ENCODE measurements at places on chromosomes 12 and 14.

DNA sequence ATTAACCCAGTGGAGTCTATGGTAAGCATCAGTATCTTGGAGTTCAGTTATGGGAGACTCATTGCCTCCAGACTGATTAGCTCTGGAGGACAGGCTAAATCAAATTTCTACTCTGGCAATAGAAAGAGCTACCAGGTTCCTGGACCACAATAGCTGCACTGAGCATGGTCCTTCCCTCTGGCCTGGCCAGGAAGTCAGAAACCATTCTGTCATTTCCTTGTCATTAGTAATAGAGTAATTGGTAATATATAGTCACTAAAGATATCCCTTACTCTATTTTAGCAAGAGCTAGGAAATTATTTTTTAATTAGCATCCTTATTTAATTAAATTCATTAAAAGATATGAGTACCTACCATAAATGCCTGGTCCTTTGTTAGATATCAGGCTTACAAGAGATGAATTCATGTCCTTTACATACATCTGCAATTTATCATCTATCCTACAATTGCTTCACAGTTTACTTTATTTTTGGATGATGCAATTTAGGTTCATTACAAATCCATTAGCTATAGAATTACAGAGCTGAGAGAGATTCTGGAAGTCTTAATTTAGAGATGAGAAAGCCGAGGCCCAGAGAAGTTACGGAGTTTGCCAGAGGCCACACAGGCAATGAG is 23.7 kb upstream of the TDRD9 start:
- DNase-seq, result no peak

DNA sequence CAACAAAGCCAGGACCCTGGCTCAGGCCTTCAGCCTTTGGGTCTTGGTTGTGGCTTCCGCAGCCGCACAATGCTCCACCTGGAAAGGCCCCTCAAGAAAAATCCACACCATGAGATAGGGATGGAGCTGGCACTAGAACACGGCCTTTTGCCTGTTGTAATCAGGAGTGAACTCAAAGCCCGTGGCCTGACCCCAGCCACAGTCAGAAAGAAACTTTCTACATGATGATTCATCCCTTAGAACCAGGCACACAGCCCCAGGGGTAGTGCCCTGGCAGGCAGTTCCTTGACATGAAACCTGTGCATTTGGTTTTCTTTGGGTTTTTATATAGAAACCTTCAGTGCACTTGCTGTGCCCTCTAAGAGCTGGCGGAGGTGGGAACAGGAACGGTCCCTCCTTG is 5.1 kb downstream of the CLMN start:
- DNase-seq, result no peak

- no peak for DNase-seq
Observed at GRCh38 chr12:4957761-4958160, 48.1 kb downstream of the KCNA1 start.

DNA sequence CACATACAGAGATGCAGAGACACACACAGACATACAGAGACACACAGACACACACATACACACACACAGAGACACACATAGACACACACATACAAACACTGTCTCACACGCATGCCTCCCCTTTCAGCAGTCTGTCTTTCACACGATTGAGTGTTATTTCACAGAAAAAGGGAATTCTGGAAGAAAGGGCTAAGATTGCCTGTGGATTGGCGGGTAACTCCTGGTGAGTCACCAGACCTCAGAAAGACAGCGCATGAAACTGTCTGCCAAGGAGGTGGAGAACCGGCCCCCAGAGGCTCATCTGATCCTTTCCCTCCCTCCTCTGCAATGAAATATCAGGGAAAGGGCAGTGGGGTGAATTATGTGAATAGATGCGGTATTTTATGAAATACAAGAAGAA is 127.2 kb upstream of the GSC start:
- no peak for DNase-seq

DNA sequence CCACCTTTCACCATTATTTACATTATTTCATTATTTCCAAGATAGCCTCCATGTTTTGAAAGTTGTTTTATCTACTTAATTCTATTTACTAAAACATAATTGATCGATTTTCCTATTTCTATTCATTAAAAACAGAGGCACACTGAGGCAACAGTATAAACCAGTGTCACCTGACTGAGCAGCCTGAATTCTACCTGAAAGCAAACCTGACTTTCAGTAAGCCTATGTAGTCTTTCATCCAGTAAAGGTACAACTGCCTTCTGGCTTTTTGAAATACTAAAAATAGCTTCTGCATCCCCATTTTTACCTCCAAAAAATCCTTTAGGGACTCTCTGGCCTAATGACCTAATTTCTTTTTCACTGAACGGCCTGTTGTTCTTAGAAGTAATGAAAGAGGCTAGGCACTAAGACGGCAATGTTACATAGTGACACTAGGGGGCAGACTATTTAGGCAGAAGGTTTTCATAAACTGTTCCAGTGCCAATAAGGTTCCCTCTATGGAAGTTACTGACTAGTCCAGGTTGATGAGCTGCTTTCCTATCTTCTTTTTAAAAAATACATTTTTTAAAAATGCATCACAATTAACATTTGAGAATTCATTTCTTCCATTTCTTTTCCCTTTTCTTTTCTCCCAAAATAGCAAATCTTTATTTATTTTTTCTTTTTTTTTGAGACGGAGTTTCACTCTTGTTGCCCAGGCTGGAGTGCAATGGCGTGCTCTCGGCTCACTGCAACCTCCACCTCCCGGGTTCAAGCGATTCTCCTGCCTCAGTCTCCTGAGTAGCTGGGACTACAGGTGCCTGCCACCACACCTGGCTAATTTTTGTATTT is 17.5 kb downstream of the ANAPC5 start:
- no peak for DNase-seq

- no peak for DNase-seq
Observed at GRCh38 chr12:116306506-116306905, 29.0 kb upstream of the MED13L start.

DNA sequence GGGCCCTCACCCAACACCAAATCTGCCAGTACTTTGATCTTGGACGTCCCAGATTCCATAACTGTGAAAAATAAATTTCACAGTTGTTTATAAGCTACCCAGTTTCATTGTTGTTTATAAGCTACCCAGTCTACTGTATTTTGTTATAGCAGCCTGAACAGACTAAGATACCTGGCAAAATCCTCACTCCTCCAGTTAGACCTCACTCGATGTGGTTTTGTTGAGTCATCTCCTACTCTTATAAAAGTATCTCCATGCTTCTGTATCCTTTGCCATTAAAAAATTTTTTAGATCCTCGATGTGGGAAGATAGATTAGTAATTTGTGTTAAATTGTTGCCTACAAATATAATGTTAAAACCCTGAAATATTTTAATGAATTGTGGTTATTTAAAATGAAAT is 16.0 kb downstream of the TXNDC16 start:
- DNase-seq, result no peak

DNA sequence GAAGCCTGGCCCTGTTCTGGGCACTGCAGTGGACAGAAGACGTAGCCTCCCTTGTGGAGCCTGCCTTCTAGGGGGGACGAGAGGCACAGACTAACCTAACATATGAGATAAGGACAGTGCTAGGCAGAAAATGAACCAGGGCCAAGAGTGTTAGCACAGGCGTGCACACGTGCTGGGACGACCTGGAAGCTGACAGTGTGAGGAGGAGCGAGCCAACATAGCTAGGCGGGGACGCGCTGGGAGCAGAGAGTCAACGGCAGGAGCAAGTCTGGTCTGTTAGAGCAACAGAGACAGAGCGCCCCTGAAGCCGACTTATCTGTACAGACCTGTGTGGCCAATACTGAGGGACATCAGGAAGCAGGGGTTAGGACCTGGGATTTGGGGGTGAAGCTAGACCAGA is 8.0 kb downstream of the PXMP2 start:
- no peak for DNase-seq

DNA sequence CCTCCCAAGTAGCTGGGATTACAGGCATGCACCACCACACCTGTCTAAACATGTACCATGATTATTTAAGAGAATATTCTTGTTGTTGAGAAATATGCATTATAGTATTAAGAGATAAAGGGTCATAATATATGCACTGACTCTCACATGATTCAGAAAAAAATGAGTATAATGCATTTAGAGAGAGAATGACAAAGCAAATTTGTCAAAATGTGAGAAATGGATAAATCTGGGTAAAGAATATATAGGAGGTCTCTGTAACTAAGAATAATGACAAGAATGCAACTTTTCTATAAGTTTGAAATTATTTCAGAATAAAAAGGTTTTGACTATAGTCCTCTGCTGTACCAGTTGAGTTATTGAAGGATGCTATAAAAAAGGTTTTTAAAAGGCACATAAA is 28.1 kb upstream of the ZNF740 start:
- no peak for DNase-seq

DNA sequence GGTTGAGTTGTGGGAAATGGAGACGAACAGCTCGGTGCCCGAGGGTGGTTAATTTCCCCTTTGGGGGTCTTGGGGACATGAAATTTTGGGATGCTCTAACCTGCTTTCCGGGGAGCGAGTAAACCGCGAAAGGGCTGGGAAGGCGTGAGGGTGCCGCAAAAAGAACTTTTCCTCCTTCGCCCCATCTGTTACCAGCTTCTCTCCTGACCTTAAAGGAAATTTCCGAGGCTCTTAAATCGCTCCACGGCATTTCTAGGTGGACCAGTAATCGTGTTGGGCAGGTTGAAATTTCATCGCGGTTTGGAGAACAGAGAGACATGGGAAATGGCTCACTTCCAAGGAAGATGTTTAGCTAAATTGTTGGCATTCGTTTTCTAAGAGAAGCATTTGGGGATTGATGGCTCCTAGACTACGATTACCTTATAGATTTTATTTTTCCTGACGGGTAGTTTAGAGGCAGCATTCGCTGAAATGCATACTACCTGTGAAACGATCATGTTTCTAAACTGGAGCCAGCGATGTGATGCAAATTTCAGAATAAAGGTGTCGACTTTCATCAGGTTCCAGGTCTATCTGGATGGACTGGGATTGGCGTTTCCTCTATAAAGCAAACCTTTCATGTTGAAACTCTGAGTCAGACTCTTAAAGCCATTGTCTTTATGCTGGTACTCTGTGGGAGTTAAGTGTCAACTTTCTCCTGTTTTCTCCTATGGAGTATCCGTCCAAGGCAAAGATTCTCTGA is 414.5 kb downstream of the PCNX1 start:
- DNase-seq, result no peak

GRCh38 chr12:102957339-102958050 is at the start of gene ASCL1:
TSS of gene ASCL1 (plus strand) at chr12:102957674. CDS start at chr12:102958245, 571 bp downstream.
- no peak for DNase-seq

DNA sequence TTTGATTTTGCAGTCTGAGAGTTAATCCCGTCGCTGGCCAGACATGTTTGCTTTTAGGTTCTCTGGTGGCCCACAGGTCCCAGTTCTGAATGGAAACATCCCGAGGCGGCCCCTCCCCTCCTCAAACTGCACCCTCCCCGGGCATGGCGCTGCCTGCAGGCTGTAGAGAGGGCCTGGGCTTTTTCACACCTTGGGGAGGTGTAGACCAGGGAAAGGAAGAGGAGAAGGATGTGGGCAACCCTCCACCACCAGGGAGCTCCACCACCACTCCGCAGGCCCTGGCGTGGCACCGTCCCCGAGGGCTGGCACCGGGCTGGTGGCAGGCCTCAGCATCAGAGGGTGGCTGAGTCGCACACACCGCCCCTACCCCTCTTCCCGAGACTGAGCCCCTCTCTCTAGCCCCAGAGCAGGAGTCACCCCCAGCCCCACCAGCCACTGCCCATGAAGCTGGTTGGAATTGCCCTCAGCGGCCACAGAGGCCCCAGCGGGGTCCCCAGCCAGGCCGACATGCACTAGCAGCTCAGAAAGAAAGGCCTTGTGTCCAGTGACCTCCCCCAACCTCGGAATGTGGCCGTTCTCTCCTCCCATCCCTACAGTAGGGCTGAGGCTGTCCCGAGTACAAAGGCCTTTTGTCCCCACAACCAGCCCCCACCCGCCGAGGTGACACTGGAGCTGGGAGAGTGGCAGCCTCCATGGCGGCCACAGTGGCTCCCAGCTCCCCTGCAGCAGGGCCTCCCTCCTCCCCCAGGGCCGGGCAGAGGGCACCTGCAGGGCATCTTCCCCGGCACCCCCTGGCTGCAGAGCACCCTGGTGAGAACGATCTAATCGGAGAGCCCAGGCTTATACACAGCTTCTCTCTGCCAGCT is 23.5 kb upstream of the INF2 start:
- no peak for DNase-seq

GRCh38 chr14:78450669-78451318 is 280.6 kb downstream of the NRXN3 start:
- no peak for DNase-seq

DNA sequence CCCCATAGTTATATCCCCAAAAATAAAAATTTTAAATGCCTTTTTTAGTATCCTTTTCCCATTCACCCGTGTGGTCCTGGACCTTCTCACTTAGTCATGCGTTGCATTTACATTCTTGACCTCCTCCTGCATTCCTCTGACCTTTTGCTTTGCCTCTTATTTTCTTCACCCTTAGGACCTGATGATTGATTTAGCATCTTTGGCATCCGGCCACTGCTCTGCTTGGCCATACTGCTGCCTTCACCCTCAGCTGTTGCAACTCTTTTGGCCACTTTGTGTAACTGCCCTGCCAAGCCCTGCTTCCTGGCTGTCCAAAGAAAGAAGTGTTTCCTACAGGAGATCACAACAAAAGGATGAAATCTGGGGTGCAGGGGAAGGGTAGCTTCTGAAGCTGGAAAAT is 48.8 kb upstream of the SLC38A4 start:
- no peak for DNase-seq

GRCh38 chr12:54571193-54572188 is 17.0 kb downstream of the PPP1R1A start:
- no peak for DNase-seq

DNA sequence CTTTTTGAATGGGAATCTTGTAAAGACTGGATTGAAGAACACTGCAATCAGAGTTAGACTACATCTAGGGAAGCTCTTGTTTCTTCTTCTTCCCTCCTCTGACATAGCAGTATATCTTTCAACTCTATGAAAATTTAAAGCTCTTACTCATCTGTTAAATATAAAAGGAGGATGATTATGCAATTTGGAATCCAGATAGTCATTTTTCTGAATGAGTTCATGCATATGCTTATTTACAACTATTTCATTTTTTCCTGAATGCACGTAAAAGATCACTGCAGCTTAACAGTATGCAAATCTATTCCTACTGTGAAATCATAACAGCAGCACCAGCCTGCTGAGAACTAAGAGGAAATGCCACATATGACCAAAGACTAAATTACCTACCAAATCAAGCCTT is 133.5 kb upstream of the TMCC3 start:
- no peak for DNase-seq
